ENCODE measurements at places on chromosomes 7 and 10.

DNA sequence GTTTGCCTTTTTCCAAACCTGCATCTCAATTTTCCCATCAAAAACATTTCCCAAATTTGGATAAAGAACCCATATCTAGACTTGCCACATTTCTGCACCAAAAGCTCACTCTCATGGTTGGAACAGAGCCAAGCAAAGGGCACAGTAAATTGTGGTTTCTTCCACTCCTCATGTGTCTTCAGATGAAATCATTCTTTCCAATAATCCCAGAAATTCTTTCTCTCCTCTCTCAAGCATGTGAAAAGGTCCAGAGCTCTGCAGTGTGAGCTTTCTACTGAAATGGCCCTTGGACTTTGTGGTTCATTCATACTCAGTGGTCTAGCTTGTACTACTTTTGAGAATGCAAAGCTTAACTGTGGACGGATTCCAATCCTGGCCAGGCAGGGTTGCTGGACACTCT is 19.8 kb downstream of the PRSS2 start:
- no peak for DNase-seq

GRCh38 chr10:11863353-11864109 is 40.4 kb downstream of the PROSER2 start:
- DNase-seq: peak; percentile 35

- no peak for DNase-seq
Measured at GRCh38 chr7:87129332-87129731, 22.9 kb upstream of the DMTF1 start.

- no peak for DNase-seq
Measured at GRCh38 chr7:121166916-121167315, 161.9 kb upstream of the WNT16 start.

- DNase-seq: no peak
Measured at GRCh38 chr10:75110006-75110632, 1.3 kb upstream of the SAMD8 start.

GRCh38 chr10:59177031-59177797 is 771 bp downstream of the PHYHIPL start:
- no peak for DNase-seq

DNA sequence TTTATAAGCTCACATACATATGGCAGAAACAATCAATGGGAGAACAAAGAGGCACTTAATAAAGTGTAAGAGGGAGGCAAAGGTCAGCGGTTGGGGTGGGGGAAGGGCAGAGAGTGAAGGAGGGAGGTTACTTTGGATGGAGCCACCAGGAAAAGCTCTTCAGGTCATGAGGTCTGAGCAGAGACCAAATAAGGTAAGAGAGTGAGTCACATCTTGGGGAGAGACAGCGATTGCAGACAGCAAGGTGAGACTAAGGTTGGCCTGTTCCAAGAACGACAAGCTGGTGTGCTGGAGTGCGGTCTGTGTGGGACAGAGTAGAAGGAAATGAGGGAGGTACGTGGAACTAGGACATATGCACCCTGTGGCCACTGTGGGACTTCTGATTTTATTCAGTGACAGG is 74.3 kb upstream of the TOMM7 start:
- no peak for DNase-seq

GRCh38 chr10:43846187-43846680 is 197.6 kb upstream of the ZNF32 start:
- peak; percentile 9 for DNase-seq

GRCh38 chr10:102055647-102056419 is at the start of gene ARMH3:
Gene ARMH3 (minus strand): TSS chr10:102056173. CDS start chr10:102040114, 16,059 bp downstream.
- peak; percentile 84 for DNase-seq

- no peak for DNase-seq
Measured at GRCh38 chr10:7481368-7481765, 70.5 kb upstream of the SFMBT2 start.

DNA sequence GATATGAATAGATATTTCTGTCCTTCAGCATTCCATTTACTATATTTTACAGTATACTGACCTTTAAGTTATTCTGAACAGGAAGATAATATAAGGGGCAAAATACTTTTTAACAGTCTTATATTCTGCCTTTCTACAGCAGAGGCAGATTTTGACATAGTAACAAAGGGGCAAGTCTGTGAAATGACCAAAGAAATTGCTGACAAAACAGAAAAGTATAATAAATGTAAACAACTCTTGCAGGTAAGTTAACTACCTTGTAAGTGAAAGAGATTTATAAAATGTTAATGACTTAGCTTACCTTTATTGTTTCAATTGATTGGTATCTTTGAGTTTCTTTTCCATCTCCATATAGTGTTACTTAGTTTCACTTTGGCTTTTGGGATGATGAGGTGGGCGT is 56.0 kb downstream of the TAX1BP1 start:
- DNase-seq: no peak

- DNase-seq: no peak
Measured at GRCh38 chr10:34001087-34001580, 666.7 kb upstream of the NRP1 start.

GRCh38 chr10:51999096-51999495 is 299.7 kb upstream of the CSTF2T start:
- no peak for DNase-seq

GRCh38 chr10:102230861-102231356 is 4.8 kb downstream of the ELOVL3 start:
- no peak for DNase-seq

GRCh38 chr10:48444266-48444665 is 137.8 kb downstream of the MAPK8 start:
- DNase-seq: no peak

GRCh38 chr10:47404446-47404845 is 20.4 kb upstream of the ZNF488 start:
- no peak for DNase-seq

GRCh38 chr10:1920941-1921340 is 183.6 kb upstream of the ADARB2 start:
- DNase-seq: no peak

DNA sequence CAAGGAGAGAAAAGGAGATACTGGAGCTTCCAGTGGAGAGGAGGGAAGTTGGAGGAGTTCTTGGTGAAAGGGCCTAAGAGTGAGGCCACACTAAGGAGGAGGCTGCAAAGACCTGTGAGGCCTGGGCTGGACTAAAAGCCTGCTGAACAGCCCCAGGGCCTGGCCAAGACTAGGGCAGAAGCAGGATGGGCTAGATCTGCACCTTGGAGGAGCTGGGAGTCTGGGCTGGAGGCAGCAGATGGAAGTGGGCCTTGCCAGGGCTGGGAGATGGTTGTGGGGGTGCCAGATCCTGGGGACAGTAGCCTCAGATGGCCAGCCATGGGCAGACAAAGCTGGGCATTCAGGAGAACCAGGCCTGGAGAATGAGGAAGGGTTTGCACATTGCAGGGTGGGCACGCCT is 6.5 kb upstream of the PURB start:
- no peak for DNase-seq

- no peak for DNase-seq
Measured at GRCh38 chr7:101084865-101085161, 468 bp upstream of the TRIM56 start.

GRCh38 chr10:103901299-103901698 is 16.7 kb downstream of the STN1 start:
- DNase-seq: no peak

GRCh38 chr10:89518108-89518507 is 17.3 kb downstream of the SLC16A12 start:
- no peak for DNase-seq

- no peak for DNase-seq
Measured at GRCh38 chr10:128042131-128042610, 84.1 kb downstream of the MKI67 start.

DNA sequence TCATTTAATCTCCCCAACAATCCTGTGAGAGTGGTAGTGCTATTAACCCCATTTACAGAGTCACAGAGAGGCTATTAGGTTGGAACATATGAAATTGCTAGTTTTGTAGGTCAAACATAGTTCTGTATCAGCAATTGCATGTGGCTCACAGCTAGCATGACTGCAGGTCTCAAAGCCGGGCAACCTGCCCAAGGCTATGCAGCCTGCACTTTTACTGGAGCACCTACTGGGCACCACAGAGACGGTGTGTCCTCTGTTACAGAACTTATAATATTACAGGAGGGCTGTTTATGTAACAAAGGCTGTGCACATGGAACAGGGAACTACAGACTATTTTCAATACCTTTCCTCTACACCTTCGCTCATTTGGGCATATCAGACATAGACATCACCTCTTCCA is 355.8 kb downstream of the RPS24 start:
- DNase-seq: no peak

GRCh38 chr7:26691886-26692285 is 172.5 kb downstream of the SKAP2 start:
- no peak for DNase-seq

- DNase-seq: no peak
Measured at GRCh38 chr10:32095116-32095733, 39.0 kb upstream of the KIF5B start.

- DNase-seq: no peak
Measured at GRCh38 chr7:76204147-76204546, 2.5 kb downstream of the SRRM3 start.

GRCh38 chr10:47456794-47457527 is 27.0 kb downstream of the ANXA8 start:
- no peak for DNase-seq

DNA sequence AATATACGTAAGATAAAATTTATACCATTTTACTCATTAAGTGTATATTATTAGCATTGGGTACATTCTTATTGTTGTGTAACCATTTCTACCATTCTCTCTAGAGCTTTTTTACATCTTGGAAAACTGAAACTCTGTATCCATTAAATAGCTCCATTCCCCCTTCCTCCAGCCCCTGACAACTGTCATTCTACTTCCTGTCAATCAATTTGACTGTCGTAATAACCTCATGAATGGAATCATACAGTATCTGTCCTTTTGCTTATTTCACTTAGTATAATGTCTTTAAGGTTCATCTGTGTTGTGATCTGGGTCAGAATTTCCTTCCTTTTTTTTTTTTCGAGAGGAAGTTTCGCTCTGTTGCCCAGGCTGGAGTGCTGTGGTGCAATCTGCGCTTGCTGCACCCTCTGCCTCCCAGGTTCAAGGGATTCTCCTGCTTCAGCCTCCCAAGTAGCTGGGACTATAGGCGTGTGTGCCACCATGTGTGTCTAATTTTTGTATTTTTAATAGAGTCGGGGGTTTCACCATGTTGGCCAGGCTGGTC is 15.6 kb downstream of the ZRANB1 start:
- DNase-seq: no peak

- no peak for DNase-seq
Measured at GRCh38 chr10:120095875-120096274, 203.3 kb downstream of the SEC23IP start.

DNA sequence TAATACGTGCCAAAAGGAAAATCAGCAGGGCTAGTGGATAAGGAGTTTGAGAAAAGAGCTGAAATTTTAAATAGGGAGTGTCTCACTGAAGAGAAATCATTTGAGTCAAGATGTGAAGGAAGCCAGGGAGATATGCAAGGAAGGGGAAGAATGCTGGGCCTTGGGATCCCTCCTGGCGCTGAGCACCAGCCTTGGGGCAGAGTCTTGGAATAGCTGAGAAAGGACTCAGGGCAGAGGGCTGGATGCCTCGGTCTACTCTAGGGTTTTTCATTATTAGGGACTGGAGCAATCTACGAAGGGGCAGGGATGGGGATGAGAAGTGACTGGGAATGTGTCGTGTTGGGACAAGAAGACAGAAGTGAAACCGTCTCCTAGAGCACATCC is 484 bp downstream of the ZWINT start:
- DNase-seq: no peak

All from stimulated activated CD4-positive, alpha-beta T cell treated with anti-CD3 and anti-CD28 coated beads, Interleukin-2, amount 100 ng/mL, for 4 hours (primary cell).